Osteocyte (in vitro differentiated cells): ENCODE measurements at places on chromosomes 13 and 19. TPM values are rescaled to one million over a fixed set of nuclear protein-coding genes. Genes with fewer than 3 reads are reported as not detected.

DNA sequence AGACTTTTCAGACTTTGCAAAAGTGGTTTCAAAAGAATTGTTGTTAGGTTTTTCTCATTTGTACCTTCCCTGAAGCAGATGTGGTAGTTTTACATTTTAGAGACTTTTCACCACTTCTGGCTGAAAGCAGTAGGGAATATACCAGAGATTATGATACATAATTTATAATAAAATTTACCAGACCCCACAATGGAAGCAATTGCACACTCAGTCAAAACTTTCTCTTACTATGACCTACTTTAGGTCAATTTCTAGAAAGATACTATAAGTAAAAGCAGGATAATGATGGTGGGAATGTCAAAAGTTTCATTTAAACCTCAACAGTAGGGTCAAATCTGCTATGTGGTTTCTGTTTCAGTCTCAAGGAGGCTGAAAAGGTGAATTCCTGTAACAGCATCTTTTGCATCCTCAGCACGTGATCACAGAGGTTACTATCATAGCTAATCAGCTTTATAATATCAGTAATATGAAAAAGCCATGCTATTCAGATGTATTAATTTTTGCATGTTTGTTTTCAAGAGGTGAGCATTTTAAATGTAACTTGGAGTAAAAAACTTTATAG lies 26.9 kb downstream of the PCCA start:
- DNase-seq: no peak

- no peak for DNase-seq
These were observed 503.4 kb downstream of the TBC1D4 start for GRCh38 chr13:74978591-74978990.

- DNase-seq: no peak
These were observed 88.9 kb downstream of the WDFY2 start for GRCh38 chr13:51673165-51673564.

PRR19 gene
- total RNA-seq: 2.0 and 2.2 TPM in 2 replicates

- DNase-seq: no peak
These were observed 83.4 kb downstream of the GPC6 start for GRCh38 chr13:93309886-93310523.

- no peak for DNase-seq
These were observed 52.8 kb downstream of the THSD1 start for GRCh38 chr13:52353193-52353592.

PCP2 gene
- not detected in 2 replicates for total RNA-seq

DNA sequence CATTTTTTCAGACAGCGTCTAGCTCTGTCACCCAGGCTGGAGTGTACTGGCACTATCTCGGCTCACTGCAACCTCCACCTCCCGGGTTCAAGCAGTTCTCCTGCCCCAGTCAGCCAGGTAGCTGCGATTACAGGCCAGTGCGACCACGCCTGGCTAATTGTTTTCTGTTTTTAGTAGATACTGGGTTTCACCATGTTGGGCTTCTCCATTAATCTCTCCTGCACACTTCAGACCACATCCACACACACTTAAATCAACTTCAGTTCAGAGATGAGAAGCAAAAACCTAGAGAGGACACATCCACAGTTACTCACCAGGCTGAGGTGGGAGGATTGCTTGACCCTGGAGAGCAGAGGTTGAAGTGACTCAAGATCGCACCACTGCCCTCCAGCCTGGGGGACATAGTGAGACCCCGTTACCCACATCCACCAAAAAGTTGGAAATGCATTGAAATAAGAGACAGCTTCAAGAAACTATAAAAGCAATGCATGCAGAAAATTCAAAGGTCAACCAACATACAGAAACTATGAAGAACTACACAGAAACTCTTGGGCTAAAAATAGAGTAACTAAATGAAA lies 42.3 kb downstream of the ZNF611 start:
- DNase-seq: no peak

DNA sequence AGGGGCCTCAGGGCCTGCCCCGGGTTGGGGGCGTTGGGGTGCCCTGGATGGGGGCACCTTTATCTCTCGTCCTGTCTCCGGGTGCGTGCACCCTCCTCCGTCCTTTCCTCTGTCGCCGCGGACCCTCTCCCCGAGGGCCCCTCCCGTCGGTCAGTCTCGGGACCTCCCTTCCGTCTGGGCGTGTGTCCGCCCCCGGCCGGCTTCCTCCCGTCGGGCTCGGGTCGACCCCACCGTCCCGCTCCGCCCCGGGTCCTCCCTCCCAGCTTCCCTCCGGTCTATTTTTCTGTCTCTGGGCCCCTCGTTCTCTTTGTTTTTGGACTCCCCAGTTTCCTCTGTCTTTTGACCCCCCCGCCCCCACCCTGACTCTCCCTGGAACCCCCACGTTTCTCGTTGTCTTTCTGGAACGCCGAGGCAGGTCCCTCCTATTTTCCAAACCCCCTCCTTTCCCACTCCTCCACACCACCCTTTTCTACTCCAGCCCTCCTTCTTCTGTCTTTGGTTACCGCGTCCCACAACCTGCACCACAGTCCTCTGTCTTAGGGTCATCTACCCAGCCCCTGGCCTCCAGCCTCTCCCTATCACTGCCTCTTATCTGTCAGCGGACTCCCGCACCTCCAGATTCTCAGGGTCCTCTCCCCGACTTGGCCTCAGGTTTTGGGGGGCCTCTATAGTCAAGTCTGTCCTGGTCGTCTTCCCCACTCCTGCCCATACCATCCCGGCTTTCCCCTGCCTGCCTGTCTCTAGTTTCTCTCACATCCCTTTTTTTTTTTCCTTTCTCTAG lies 757 bp downstream of the EGLN2 start:
- DNase-seq: no peak

GRCh38 chr13:39575641-39576238 lies 27.3 kb downstream of the LHFPL6 start:
- DNase-seq: no peak

DNA sequence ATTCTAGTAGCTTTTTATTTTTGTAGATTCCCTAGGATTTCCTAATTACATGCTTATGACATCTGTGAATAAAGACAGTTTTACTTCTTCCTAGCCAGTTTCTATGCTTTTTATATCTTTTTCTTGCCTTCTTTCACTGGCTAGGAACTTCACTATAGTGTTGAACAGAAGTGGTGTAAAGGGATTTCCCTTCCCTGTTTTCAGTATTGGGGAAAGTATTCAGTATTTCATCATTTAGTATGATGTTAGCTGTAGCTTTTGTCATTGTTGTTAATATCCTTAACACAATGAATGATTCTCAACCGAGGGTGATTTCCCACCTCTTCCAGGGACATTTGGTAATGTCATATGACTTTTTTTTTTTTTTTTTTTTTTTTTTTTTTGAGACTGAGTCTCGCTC lies 77.3 kb downstream of the SLC6A16 start:
- no peak for DNase-seq

- no peak for DNase-seq
These were observed 1022.0 kb downstream of the EFNB2 start for GRCh38 chr13:105513448-105513847.
